Activated CD4-positive, alpha-beta T cell treated with anti-CD3 and anti-CD28 coated beads, Interleukin-2, amount 10 ng/mL, durations not matched to agents 24 days and 14 days (primary cell): ENCODE measurements at places on chromosomes 4 and X. TPM values are rescaled to one million over a fixed set of nuclear protein-coding genes. Genes with fewer than 3 reads are reported as not detected.

PABPC4L gene
- not detected in 2 replicates for total RNA-seq

GRCh38 chr4:129929052-129929451 lies 833.1 kb downstream of the C4orf33 start:
- H3K4me3 ChIP-seq: no peak overlapping the region
- H3K4me1 ChIP-seq: no peaks in the 10 kb centered on the region
- no peak for DNase-seq
- H3K27ac ChIP-seq: no peak overlapping the region
- no peaks in the 10 kb centered on the region for H3K27me3 ChIP-seq

DNA sequence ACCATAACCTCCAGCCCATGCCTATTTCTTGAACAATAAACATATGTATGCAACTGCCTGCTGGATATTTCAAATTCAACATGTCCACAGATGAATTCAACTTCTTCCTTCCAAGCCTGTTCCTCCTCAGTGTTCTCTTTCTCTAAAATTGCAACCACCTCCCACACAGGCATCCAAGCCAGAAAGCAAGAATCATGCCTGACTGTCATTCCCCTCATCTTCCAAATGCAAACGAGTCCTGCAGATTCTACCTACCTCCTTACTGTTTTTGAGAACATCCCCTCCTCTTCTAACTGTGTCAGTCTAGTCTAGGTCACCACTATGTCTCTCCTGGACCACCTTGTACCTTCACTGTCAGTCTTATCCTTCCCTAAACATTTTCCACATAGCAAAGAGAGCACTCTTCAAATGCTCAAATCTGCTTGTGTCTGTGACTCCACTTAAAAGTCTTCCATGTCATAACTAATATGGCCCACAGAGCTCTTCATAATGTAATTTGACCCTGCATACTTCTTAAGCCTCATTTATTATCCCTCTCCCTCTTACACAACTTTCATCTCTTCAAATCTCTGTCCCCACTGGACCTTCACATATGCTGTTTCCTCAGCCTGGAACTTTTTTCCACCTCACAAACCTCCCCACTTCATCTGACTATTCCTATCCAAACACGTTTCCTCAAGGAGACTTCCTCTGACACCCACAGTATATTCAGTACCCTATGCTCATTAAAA lies 25.7 kb downstream of the MAPK10 start:
- no peaks in the 10 kb centered on the region for H3K27me3 ChIP-seq
- H3K36me3 ChIP-seq: no peaks in the 10 kb centered on the region
- no peak overlapping the region for H3K4me3 ChIP-seq
- no peak for DNase-seq
- H3K27ac ChIP-seq: no peak overlapping the region
- H3K4me1 ChIP-seq: no peaks in the 10 kb centered on the region

GRCh38 chr4:143355540-143356217 lies 19.0 kb downstream of the GAB1 start:
- H3K4me1 ChIP-seq: peaks cover 20% of the 10 kb centered on the region
- DNase-seq: no peak
- H3K4me3 ChIP-seq: no peak overlapping the region
- H3K27ac ChIP-seq: no peak overlapping the region

- H3K36me3 ChIP-seq: peaks cover 34% of the 10 kb centered on the region
- no peak for DNase-seq
- no peak overlapping the region for H3K27ac ChIP-seq
Measured at GRCh38 chrX:74262452-74263209, 41.3 kb upstream of the ZCCHC13 start.

DNA sequence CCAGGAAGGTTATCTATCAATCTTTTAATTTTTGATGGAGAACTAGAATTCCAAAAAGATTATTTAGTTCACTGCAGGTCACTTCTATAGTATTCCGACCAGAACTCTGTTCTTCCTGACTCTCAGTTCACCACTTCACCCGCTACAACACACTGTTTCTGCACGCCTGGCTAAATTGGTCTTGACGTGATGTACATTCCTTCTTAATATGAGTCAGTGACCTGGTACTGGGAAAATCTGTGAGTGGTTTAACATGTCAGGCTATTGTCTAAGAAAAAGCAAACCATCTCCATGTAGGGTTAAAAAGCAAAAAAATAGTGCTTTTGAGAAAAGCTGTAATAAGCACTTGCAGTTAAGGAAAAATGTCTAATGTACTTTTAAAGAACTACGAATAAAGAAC lies 120.4 kb downstream of the NDST3 start:
- no peaks in the 10 kb centered on the region for H3K27me3 ChIP-seq
- no peak overlapping the region for H3K27ac ChIP-seq
- H3K4me1 ChIP-seq: peaks cover 2% of the 10 kb centered on the region
- no peaks in the 10 kb centered on the region for H3K36me3 ChIP-seq
- H3K4me3 ChIP-seq: no peak overlapping the region

- H3K36me3 ChIP-seq: peaks cover 4% of the 10 kb centered on the region
- DNase-seq: no peak
- H3K27ac ChIP-seq: no peak overlapping the region
- H3K27me3 ChIP-seq: no peaks in the 10 kb centered on the region
Measured at GRCh38 chr4:88939697-88940096, 117.3 kb downstream of the FAM13A start.
